Transverse colon (tissue), 4 donors: ENCODE measurements at places on chromosomes 4 and X. TPM values are rescaled to one million over a fixed set of nuclear protein-coding genes. Genes with fewer than 3 reads are reported as not detected.

DNA sequence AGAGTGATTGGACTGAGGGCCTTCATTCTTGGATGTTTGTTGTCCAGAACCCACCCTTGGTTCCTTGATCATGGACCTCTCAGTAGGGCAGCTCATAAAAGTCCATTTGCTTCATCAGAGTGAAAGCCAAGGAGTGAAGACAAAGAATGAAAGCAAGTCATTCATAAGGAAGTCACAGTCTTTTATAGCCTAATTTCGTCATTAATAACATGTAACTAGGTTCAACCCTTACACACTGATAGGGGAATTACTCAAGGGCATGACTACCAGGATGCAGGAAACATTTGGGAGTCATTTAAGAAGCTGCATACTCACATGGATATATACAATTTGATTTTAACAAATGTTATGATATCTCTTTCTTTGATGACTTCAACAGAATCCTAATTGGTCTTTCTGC is 95.2 kb downstream of the RPA4 start:
- no peak for DNase-seq

GRCh38 chr4:143489106-143489505 is 24.4 kb upstream of the SMARCA5 start:
- no peak for DNase-seq

DNA sequence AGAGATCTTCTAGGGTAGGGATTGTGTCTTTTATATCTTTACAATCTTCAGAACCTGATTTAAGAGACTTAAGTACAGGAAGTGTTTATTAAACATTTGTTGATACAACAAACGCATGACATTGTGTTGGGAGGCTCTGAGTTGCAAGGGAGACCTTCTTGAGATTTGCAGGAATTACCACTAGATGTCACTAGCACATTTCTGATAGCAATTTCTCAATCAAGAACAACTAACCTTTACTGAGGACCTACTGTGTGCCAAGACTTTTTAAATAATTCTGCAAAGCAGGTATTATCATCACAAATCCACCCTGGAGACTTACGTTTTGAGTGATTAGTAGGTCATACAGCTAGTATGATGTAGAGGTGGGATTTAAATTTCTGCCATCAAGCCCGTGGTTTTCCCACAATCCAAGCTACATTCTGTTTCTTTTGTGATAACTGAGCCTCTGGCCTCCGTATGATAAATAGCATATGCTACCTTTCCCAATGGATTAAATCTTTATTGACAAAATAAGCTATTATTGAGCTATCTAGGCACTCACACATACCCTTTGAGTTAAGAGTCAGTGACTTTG is 986.0 kb downstream of the CCSER1 start:
- DNase-seq = no peak

GRCh38 chrX:53082773-53083616 is 828 bp downstream of the TSPYL2 start:
- no peak for DNase-seq

DNA sequence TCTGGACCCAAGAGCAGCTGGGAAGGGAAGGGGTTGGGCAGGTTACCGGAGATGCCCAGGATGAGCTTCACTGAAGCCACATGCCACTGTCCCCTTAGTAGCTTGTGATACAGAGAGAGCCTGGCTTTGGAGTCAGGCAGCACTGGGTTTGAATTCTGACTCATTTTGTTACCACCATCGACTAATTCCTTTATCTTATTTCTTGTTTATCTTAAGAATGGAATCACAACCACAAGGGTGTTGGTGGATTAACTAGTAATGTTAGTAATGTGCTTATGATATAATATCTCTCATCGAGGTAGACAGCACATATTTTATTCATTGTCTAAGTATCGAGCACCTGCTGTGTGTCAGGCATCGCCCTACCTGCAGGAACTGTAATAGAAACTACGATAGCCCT is 17.7 kb upstream of the STX18 start:
- no peak for DNase-seq

- no peak for DNase-seq
These were observed 601.3 kb downstream of the SPRY1 start for GRCh38 chr4:123997776-123998449.

DNA sequence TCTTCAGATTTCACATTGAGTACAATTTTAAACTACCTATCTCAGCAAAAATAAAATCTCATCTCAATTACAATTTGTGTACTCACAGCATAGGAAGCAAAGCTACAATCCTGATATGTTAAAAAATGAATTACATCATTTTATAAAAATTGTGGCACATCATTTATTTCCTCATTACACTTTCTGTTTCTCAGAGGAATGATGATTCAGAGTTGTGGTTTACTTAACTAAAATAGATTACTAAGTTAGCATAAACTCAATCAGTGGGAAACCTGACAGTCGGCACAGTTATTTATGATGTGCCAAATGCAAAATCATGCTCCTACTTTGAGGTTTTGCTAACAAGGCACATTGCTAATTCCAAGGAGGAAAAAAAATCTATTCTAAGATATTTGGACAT is 325.0 kb downstream of the FBXO8 start:
- no peak for DNase-seq

DNA sequence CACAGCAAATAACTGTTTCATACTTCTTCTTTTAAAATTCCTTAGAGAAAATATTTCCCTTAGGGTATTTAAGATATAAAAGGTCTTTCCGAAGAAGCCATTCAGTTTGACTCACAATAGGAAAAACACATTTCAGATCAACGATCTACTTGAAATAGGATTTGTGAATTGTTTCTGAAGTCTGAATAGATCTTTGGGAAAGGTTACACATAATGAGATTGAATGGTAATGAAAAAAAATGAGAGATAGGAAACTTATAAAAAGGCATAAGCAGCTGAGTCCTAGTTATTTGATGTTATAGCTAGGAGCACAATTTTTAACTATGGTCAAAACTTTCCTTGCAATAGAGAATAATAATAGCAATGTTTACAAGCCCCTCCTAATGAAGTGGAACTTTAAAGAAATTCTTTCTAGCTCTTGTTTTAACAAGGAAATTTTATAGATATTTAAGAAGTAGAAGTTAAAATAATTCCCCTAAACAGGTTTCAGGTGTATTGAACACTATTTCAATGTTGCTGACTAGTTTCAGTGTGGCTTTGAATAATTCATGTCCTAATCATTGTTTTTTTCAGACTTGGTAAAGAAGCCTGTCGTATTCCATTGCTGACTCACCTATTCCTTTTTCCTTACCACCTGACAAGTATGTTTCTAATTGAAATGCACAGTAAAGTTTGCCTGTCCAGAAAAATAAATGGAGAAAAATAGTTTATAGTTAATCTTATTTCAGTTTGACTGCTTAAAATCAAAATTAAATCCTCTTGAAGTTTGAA is 89.1 kb downstream of the PCDH18 start:
- no peak for DNase-seq

DNA sequence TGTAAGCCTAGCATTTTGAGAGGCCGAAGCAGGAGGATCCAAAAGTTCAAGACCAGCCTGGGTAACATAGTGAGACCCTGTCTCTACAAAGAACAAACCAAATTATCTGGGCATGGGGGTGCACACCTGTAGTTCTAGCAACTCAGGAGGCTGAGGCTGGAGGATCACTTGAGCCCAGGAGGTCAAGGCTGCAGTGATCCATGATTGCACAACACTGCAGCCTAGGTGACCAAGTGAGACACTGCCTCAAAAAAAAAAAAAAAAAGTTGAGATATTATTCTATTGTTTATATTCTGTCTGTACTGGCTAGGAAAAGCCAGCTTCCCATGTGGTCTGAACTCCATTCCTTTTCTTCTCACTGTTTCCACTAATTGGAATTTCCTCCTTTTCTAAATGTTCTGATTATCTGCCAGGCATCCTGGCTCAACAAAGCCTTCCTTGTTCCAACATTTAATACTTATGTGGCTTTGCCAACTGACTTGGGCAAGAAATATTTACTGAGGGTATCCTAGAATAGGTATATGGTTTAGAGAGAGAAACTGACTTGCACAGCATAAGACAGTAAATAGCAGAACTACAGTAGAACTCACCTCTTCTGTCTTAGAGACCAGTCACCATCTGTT is 175.2 kb upstream of the ADAMTS3 start:
- DNase-seq = no peak

- DNase-seq = no peak
These were observed 63.2 kb upstream of the BMP3 start for GRCh38 chr4:80967346-80967745.

FAT4 gene
- 7.2 TPM for total RNA-seq

NAP1L3 gene
- not detected for total RNA-seq

FGA gene
- not detected for total RNA-seq

GLRA2 gene
- total RNA-seq = not detected

ODAPH gene
- not detected for total RNA-seq

NEUROG2 gene
- not detected for total RNA-seq

IL2RG gene
- total RNA-seq = 231 TPM
